ENCODE measurements at places on chromosomes 7 and 10.

GRCh38 chr7:43658718-43659548 is 70.4 kb downstream of the COA1 start:
- no peak for DNase-seq

- DNase-seq = no peak
Observed at GRCh38 chr7:109901926-109902325, 1189.0 kb upstream of the LRRN3 start.

- DNase-seq = no peak
Observed at GRCh38 chr7:17405786-17406185, 107.3 kb downstream of the AHR start.

DNA sequence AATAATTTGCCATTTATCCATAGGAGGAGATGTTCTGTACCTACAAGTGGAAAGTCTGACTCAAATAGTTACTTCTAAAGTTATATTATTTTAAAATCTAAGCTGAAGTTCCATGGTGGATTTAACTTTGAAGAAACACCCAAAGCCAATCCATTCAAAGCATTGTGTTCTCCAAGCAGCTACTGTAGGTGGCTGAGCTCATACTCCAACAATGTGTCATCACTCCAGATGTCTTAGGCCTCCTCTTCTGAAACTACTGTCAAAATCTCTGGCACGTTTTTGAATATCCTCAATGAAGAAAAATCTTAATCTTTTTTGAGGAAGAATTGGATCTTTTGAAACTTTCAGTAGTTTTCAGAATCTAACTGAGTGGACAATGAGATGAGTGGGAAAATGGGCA is 169.1 kb downstream of the PTEN start:
- no peak for DNase-seq

- no peak for DNase-seq
Observed at GRCh38 chr10:132527339-132528063, 10.1 kb upstream of the INPP5A start.

DNA sequence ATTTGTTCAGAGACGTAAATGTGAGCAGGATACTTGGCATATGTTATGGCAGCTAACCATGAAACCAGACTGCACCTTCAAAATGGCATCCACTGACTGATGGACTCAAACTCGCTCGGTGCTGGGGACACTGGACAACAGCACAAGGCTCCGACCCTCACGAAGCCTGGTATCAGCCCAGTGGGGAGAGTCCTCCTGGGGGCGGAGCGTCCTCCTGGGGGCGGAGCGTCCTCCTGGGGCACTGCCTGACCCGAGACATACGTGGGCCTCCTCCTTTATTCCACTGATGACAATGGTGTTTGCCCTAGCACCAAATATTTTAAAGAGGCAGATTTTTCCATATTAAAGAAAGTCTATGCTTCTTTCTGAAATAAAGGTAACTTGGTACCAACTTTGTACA is 39.5 kb downstream of the ESYT2 start:
- peak; percentile 49 for DNase-seq

All from iPS-NIHi11 (cell line).